Activated CD4-positive, alpha-beta T cell treated with anti-CD3 and anti-CD28 coated beads, Interleukin-2, amount 10 ng/mL, durations not matched to agents 7 days and 5 days (primary cell): ENCODE measurements at places on chromosomes 4 and X.
A peak's percentile ranks its signal among the peaks of the same experiment; 100 is the strongest.

GRCh38 chr4:180539284-180539683, 1703.9 kb upstream of the TENM3 start:
- DNase-seq, result no peak

DNA sequence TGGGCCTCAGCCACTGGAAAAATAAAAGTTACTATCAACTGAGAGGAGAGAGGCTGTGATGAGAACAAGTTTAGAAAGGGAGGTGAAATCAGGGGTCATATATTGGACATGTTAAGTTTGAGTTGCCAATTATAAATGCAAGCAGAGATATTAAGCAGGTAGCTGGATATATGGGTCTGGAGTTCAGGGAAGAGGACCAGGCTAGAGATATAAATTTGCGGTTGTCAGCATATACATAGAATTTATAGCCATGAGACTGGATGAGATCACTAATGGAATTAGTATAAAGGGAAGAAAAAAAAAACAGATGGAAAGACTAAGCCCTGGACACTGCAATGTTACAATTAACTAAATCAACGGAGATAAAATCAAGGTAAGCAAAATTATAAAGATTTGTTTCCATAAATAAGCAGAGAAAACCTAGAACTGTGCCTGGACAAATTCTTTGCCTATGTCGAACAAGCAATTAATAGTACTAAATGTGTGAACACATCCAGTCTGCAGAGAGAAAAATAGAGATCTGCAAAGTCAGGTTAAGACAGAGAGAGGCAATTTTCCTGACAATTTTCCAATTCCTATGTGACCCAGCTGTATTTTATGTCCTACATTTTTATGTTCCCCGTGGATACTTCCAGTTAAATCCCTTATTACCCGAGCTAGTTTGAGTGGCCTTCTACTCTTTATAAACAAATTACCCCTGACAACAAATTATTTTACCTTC, 265.4 kb downstream of the GASK1B start:
- DNase-seq, result no peak

DNA sequence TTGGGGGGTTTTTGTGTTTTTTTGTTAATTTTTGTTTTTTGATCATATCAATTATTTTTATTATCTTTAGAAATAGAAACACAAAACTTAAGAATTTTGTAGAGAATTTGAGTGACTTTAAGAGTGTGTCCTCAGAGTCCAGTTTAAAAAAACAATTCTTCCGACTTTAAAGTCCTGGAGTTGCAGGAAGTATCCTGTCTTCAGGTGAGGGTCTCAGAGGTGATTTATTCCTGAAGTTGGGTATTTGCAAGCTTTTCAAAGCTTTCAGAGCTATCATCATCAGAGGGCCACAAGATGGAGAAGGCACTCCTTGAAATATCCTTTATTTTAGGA, 23.0 kb downstream of the TLR10 start:
- no peak for DNase-seq

DNA sequence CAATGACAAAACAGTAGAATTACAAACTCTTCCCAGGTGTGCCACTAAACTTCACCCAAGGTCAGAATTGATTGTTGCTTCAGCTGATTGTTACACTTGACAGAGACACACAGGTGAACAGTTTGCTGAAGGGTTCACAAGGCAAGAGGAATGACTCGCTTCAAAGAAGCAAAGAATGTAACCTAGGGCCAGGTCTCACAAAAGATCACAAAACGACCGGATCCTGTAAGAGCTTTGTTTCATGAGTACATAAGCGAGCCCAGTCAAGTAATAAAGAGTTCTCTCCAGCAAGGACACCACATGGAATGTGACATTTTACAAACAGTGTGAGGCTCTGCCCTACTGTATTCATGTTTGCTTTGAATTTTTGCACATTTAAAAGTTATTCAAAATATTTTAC, 9.1 kb downstream of the LNX1 start:
- no peak for DNase-seq

DNA sequence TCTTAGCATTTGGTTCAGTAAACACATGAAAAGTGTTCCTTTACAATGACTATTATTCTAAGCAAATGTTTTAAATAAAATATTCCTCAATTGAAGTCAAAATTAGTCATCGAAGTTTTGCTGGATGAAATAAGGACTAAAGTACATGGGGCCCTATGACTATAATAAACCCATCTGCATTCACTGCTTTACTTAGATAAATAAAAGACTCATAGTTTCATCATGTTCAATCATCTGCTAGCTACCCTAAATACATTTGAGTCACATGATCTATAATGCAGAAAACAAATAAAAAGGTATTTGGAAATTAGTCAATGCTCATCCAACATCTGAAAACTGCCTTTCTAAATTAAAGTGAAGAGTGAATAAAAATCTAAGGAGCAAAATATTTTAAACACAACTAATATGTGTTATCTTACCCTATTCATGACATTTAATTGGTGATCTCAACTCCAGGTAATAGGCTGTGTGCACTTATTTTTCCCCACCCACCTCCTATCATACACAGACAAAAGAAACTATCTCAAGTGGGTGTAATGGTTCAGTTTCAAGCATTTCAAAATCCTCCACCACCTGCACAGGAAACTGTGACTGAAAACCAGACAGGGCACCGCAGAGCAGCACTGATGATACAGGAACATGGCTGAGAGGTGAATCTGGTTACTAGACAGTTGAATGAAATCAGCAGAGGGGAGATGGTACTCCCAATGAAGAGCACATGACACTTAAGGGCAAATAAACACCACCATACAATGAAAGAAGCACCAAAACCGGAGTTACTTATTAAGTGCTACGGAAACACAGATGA, 78.6 kb downstream of the CAMK2D start:
- DNase-seq, result peak; percentile 85

- no peak for DNase-seq
These were observed 257.6 kb upstream of the CXXC4 start for GRCh38 chr4:104752337-104752736.

GRCh38 chrX:39869846-39870601, 227.7 kb downstream of the BCOR start:
- peak; percentile 72 for DNase-seq

DNA sequence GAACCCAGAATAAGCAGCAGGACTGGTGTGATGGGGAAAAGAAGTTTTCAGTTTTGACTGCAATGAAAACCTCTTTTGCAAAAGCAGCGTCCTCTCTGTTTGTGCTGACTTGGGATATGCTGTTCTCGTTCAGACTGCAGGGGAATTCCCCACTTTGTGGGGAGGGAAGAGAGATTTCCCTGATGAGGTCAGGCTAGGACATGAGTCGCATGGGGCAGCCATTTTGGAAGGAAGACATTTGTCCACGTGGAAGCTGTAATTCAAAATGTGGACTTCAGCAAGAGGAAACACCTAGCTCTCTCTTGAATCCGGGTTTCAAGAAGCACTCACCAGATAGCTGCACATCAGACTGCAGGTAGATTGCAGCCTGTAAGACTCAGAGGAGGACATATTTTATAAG, 39.3 kb downstream of the ING2 start:
- DNase-seq, result no peak

DNA sequence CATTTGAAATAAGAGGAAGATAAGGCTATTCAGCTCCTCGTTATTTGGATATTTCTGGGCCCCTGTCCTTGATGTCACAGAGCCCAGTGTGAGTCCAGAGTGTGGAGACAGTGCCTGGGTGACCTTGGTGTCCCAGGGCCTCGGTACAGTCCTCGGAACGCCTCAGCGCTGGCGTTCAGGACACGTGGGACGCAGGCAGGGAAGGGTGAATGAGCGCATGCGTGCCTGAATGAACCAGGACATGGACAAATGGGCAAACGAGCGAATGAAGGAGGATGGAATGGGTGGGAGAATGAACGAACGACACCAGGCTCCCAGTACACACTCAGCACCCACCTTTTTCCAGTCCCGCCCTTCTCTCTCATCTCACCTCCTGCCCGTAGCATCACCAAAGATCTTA, 44.2 kb downstream of the EVC start:
- no peak for DNase-seq

DNA sequence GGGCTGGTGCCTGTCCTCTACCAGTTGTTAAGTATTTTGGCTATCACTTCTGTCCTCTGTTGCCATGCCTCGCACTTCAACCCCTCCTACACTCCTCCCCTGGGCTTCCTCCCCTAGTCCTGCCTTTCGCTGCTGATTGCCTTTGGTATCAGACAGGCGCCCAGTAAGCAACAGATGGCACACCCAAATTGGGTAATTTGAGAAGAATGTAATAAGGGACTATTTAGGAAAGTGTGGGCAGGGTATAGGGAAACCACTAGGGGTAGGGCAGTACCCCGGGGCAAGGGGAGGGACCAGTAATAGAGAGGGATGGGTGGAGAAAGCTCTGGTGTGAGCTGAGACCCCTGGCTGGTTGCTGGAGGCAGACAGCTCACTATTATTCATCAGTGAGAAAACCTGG, 172.7 kb upstream of the USP9X start:
- DNase-seq, result no peak

GRCh38 chr4:655464-656151, 18.5 kb downstream of the ATP5ME start:
- no peak for DNase-seq

GRCh38 chr4:11542952-11543351, 114.3 kb upstream of the HS3ST1 start:
- DNase-seq, result no peak

DNA sequence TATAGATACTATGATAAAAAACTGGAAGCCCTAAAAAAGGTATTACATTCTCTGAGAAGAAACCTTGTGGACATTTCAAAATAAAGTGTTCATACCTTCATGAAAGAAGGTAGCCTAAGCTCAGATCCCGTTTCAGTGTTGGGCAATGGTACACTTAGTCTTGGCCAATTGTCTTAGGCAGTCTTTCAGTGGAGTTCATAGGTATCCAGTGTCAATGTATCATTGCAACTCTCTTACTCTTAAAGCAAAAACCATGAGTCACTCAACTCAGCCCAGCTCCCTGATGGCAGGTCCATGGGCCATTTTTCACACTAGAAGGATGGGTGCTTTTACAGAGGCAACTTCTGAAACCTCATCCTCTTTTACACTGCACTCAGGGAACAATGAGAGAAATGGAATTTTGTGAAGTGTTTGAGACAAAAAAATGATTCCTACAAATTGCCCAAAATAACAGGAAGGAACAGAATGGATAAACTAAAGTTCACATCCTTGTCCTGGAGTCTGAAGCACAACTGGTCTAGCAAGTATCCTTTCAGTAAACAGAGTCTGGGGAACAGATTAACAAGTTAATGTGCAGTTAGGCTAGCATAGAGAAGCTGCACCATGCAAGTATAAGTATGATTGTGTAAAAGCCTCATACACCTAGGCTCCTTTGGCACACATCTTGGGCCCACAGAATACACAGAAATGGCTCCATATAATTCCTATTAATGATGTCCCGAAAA, 7.0 kb upstream of the ZNF827 start:
- no peak for DNase-seq
